SJSA1 (cell line): ENCODE measurements at places on chromosomes 6 and 20. TPM values are rescaled to one million over a fixed set of nuclear protein-coding genes. Genes with fewer than 3 reads are reported as not detected.

Gene MICA
- total RNA-seq = 36.1 and 41.7 TPM in 2 replicates

Gene UBE2V1
- 45.4 and 51.1 TPM in 2 replicates for total RNA-seq

Gene GJA1
- 103 and 164 TPM in 2 replicates for total RNA-seq

Gene CLPSL1
- not detected in 2 replicates for total RNA-seq

Gene TTLL9
- not detected in 2 replicates for total RNA-seq

Gene PHACTR3
- total RNA-seq = not detected in 2 replicates

Gene ZNF165
- total RNA-seq = 0.08 TPM in 1 of 2 replicates, not detected in the other

Gene OOEP
- total RNA-seq = not detected in 2 replicates

Gene TMEM74B
- total RNA-seq = not detected in 2 replicates

Gene LTB
- not detected in 2 replicates for total RNA-seq

Gene TNFRSF6B
- 1.9 TPM in 1 of 2 replicates, not detected in the other for total RNA-seq

Gene PBOV1
- total RNA-seq = not detected in 2 replicates

Gene TBX18
- 17.5 and 35.1 TPM in 2 replicates for total RNA-seq

Gene CLIC5
- 0.22 and 1.2 TPM in 2 replicates for total RNA-seq

Gene PLA2G7
- not detected in 2 replicates for total RNA-seq

Gene RUNX2
- 4.9 and 10.3 TPM in 2 replicates for total RNA-seq

Gene FNDC1
- total RNA-seq = 4.9 and 5.7 TPM in 2 replicates

Gene FAXC
- 10.5 and 20.5 TPM in 2 replicates for total RNA-seq

Gene C20orf141
- total RNA-seq = not detected in 2 replicates

Gene CDH22
- not detected in 2 replicates for total RNA-seq

Gene TAAR2
- total RNA-seq = not detected in 2 replicates

Gene PROKR2
- not detected in 2 replicates for total RNA-seq

Gene TXLNB
- total RNA-seq = not detected in 2 replicates

Gene EPPIN
- not detected in 2 replicates for total RNA-seq

Gene RPS6KA2
- total RNA-seq = 15.6 and 16.2 TPM in 2 replicates

Gene CST7
- not detected in 2 replicates for total RNA-seq

Gene RAET1E
- 0.28 TPM in 1 of 2 replicates, not detected in the other for total RNA-seq

Gene RARS2
- 50.4 and 51.4 TPM in 2 replicates for total RNA-seq

Gene SLC16A10
- total RNA-seq = 0.06 TPM in 1 of 2 replicates, not detected in the other

Gene BAK1
- total RNA-seq = 14.3 and 23.3 TPM in 2 replicates

Gene SIRPD
- total RNA-seq = not detected in 2 replicates

Gene MOG
- not detected in 2 replicates for total RNA-seq

Gene RAMACL
- 0.24 and 0.50 TPM in 2 replicates for total RNA-seq

Gene GGTLC1
- not detected in 2 replicates for total RNA-seq

Gene ABHD16B
- total RNA-seq = not detected in 2 replicates

Gene C6orf15
- total RNA-seq = not detected in 2 replicates

Gene DUSP15
- total RNA-seq = 1.5 and 3.4 TPM in 2 replicates

Gene COX4I2
- total RNA-seq = not detected in 2 replicates

Gene GZF1
- total RNA-seq = 19.4 and 22.0 TPM in 2 replicates

Gene BPIFB2
- total RNA-seq = not detected in 2 replicates

Gene PPIL6
- 0.29 TPM in 1 of 2 replicates, not detected in the other for total RNA-seq

Gene NKAIN2
- total RNA-seq = not detected in 2 replicates

Gene OR2J3
- total RNA-seq = not detected in 2 replicates

Gene LY6G6C
- total RNA-seq = not detected in 2 replicates

Gene RAET1L
- total RNA-seq = not detected in 2 replicates

Gene RMND1
- 13.5 and 25.9 TPM in 2 replicates for total RNA-seq

Gene PTPRT
- total RNA-seq = not detected in 2 replicates

Gene CST4
- not detected in 2 replicates for total RNA-seq

Gene RFX6
- total RNA-seq = not detected in 2 replicates

Gene ETV7
- 2.0 TPM in 1 of 2 replicates, not detected in the other for total RNA-seq

Gene NKX2-2
- 5.7 and 19.8 TPM in 2 replicates for total RNA-seq

Gene FOXQ1
- 0.66 and 2.0 TPM in 2 replicates for total RNA-seq

Gene BLCAP
- 93.1 and 102 TPM in 2 replicates for total RNA-seq

Gene IL17F
- total RNA-seq = not detected in 2 replicates

Gene RSPH9
- total RNA-seq = not detected in 2 replicates

Gene DOP1A
- 13.9 and 15.9 TPM in 2 replicates for total RNA-seq

Gene GMPR
- 17.7 and 21.3 TPM in 2 replicates for total RNA-seq

Gene DOK5
- 0.63 and 4.0 TPM in 2 replicates for total RNA-seq

Gene CRYBG1
- 6.4 and 10.1 TPM in 2 replicates for total RNA-seq

Gene CNBD2
- 3.6 TPM in 2 replicates for total RNA-seq
